ENCODE measurements at places on chromosomes 5 and 9.

DNA sequence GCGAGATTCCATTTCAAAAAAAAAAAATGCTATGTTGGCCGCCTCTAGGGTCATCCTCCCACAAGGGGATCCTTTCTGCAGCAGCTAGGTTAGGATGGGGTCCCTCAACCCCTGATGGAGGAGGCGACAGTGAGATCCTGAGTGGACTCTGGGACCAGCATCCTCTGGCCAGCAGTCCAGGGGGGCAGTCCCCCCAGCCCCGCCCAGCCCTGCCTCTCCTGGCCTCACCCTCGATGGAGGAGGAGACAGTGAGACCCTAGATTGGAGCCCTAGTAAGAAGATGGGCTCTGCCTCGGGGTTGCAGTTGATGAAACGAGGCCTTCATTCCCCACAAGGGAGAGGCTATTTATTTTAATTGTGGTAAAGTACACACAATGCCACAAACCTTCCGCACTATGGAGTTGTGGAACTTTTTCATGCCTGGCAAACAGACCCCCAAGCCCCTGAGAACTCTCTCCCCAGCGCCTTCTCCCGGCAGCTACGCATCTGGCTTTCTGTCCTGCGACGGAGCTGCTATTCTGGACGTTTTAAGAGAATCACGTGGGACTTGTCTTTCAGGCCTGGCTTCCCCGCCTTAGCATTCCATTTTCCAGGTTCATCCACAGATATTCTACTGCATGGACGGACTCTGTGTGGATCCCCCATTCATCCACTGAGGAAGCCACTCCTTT is 15.8 kb downstream of the VAV2 start:
- DNase-seq: no peak

DNA sequence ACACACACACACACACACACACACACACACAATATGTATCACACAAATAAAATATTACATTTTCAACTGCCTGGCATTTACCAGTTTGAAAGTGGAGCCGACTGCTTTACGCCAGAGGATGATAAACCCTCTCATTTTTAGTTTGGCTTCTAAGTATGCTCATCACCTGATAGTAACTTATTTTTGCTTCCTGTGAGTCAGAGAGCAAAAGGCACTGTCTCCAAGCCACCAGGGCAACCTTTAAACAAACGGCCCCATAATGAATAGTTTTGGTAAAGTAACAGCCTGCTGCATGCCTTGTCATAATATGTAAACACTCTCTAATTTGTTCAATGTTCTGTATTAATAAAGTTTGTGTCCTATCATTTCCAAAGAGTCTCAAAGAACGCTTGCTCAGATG is 26.9 kb downstream of the KLF4 start:
- no peak for DNase-seq

DNA sequence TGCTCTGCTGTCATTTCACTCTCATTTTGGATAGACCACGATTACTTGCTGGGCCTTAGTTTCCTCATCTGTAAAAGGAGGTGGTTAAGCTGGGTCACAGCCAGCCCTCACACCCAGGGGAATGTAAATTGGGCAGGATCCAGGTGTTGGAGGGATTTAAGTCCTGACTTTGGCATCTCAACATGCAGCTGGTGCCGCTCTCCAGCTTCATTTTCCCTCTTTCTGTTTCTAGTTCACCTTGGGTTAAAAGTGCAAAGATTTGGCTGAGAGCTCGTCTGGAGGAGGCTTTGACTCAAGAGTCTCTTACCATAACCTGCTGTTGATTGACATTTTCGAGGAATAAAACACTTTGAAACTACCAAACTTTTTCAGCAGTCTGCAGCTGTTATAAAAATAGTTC is 144.3 kb upstream of the DHFR start:
- no peak for DNase-seq

DNA sequence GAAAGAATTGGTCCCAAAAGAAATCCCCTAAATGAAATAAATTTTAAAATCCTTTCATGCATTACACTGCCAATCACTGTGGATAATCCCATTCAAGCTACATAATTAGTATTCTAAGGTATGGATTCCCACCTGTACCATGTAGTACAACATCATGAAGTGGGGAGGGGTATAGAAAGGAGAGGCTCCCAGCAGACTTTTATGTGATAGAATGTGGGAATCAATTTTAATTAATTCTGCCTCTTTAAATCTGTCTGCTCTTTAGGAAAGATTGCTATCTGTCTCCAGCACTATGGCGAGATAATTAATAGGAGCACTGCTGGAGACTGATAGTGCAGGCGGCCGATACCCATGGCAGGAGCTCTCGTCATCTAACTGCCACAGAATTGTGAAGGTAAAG is 95.4 kb downstream of the CDH12 start:
- no peak for DNase-seq

- no peak for DNase-seq
These were observed 130.1 kb downstream of the APBA1 start for GRCh38 chr9:69542058-69542457.

GRCh38 chr5:112795342-112795741 is 57.7 kb downstream of the APC start:
- no peak for DNase-seq

DNA sequence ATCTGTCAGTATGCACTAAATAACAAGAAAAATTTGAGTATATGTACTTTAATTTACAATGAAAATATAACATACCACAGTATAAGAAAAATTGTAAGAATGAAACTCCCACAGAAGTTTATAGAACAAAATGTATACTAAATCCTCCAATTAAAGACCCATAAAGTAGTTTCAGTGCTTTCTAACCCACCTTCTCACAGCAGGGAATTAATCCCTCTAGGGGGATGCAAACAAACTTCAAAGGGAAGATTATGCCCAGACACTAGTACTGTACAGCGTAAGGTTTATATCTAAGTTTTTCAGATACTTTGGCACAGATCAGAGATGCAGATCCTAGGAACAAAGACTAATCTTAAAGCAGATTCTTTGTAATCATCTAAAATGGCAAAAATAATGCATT is 57.2 kb downstream of the DENND1A start:
- DNase-seq: no peak

DNA sequence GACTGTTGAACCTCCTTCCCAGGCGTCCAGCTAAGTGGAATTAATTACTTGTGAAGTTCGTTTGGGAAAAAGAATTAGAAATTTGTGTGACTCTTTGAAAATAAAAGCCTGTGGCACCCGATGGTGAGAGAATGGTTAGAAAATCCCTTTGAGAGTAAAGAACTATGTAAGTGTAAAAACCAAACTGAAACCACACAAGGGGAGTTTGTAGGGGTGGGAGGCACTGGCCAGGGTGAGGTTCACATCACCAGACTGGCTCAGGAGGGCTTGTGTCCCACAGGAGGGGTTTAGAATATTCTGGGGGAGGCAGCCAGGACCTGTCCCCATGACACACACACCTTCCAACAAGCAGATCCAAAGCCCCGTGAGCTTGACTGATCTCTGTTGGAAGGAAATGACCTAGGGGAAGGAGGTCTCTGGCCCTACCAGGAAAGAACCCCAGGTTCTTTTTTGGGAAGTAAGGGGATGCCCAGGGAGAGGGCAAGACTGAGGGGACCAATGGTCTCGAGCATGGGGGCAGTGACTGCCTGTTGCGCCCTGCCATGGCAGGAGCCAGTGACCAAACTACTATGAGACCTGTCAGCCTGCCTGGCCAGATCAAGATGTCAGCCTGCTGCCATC is 4.3 kb downstream of the SPATA24 start:
- peak; percentile 74 for DNase-seq

Data from GM10248 (cell line).